ENCODE measurements at places on chromosomes 4 and X. TPM values are rescaled to one million over a fixed set of nuclear protein-coding genes. Genes with fewer than 3 reads are reported as not detected.

DNA sequence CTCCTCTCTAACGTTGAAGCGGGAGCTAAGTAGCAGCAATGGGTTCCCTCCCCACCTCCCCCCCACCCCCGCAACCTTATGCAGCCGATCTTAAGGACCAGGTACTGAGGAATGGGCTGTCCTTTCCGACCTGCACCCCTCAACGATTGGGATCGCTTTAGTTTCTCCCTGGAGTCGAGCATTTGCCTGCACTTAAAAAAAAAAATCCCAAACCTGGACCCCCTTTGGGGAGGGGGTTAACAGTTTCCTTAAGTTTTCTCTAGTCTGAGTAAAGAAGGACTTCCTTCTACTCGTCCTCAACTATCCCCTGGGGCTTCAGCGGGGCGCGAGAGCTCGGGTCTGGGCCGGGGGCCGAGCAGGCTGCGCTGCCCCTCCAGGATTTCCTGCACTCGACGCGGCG, 25.7 kb upstream of the BCORL1 start:
- no peak for DNase-seq
- peak overlapping the region; percentile 31 for H3K4me3 ChIP-seq
- no peak overlapping the region for H3K27ac ChIP-seq
- H3K36me3 ChIP-seq: no peaks in the 10 kb centered on the region
- H3K4me1 ChIP-seq: peaks cover 39% of the 10 kb centered on the region

DNA sequence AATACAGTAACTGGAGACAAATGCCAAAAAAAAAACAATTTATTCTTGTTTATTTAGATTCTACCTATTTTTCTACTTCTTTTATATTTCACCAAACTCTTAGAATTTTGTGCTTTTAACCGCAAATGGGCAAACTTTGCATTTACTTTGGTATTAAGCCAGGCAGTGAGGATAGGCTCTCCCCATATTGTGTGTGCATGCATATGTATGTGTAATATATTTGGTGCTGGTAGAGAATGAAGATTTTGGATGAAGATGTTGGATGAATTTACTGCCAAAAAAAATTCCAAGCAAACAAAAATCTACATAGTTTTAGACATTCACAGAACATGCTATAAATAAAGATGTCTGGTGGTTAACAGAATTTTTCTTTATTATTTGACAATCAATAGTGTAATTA, 30.3 kb downstream of the GALNTL6 start:
- no peaks in the 10 kb centered on the region for H3K36me3 ChIP-seq
- no peaks in the 10 kb centered on the region for H3K4me1 ChIP-seq
- no peak for DNase-seq

DNA sequence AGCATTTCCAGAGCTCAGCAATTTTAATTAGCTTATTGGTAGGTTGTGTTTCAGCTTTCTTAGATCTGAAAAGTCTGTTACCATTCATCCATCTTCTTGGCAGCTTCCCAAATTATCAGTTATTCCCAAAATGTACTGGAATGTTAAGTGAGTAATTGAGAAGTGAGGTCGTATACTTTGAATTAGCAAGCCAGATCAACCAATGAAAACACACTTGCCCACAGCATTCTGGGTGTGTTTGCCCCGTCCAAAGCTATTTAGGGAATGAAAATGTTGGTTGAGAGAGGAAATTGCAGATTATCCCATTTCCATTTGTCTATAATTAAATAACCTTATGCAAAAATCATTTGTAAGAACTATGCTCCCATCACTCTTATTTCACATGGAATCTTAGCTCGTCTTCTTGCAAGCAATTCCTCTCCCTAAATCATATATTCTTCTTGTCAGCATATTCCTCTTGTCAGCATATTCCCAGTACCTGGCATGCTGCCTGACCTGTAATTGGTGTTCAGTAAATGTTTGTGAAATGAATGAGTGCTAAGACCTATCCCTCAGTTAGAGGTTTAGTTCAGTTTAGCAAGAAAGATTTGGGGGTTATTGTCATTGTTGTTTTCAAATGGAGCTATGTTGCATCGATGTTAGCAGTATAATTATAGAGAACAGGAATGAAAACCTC, 23.3 kb upstream of the ANTXR2 start:
- no peaks in the 10 kb centered on the region for H3K36me3 ChIP-seq
- no peak overlapping the region for H3K27ac ChIP-seq
- H3K4me1 ChIP-seq: no peaks in the 10 kb centered on the region
- no peaks in the 10 kb centered on the region for H3K27me3 ChIP-seq

DNA sequence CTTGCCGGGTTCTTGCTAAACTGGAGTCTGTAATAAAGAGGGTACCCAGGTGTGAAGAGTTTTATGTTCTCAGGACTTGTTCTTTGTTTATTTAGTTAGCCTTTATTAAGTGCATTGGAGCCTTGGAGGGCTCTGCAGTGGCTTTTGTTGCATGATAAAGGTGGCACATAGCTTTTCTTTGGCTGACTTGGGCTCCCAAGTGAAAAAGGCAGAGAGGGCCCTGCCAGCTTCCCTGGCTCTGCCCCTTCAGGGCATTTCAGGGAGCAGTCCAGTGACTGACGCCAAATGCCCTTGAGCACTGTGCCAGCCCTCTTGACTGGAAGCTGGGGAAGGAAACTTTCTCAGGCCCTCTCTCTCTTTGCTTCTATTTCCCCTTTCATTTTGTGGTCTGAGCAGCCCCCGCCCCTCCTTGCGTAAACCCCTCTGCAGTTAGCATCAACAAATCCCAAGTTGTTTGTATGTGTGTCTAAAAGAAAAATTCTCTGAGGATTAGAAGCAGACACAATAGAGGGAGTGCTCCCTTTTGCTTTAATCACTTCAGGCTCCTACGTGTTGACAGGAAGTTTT, 152.2 kb downstream of the NHS start:
- no peaks in the 10 kb centered on the region for H3K36me3 ChIP-seq
- H3K27me3 ChIP-seq: peaks cover 46% of the 10 kb centered on the region
- H3K4me1 ChIP-seq: no peaks in the 10 kb centered on the region

The PCDH7 gene
- total RNA-seq: 140 TPM

The TCEAL2 gene
- total RNA-seq: 26.8 TPM

The TAF7L gene
- 0.72 TPM for total RNA-seq
